ENCODE measurements at places on chromosomes 1 and 21. TPM values are rescaled to one million over a fixed set of nuclear protein-coding genes. Genes with fewer than 3 reads are reported as not detected.

GRCh38 chr1:3170561-3171453, 101.8 kb downstream of the PRDM16 start:
- H3K27ac ChIP-seq = no peak overlapping the region
- peaks cover 16% of the 10 kb centered on the region for H3K4me1 ChIP-seq
- DNase-seq = no peak

GRCh38 chr1:225691377-225691776, 38.5 kb upstream of the ENAH start:
- DNase-seq = no peak
- peaks cover 9% of the 10 kb centered on the region for H3K4me1 ChIP-seq
- H3K36me3 ChIP-seq = no peaks in the 10 kb centered on the region
- H3K27me3 ChIP-seq = no peaks in the 10 kb centered on the region

DNA sequence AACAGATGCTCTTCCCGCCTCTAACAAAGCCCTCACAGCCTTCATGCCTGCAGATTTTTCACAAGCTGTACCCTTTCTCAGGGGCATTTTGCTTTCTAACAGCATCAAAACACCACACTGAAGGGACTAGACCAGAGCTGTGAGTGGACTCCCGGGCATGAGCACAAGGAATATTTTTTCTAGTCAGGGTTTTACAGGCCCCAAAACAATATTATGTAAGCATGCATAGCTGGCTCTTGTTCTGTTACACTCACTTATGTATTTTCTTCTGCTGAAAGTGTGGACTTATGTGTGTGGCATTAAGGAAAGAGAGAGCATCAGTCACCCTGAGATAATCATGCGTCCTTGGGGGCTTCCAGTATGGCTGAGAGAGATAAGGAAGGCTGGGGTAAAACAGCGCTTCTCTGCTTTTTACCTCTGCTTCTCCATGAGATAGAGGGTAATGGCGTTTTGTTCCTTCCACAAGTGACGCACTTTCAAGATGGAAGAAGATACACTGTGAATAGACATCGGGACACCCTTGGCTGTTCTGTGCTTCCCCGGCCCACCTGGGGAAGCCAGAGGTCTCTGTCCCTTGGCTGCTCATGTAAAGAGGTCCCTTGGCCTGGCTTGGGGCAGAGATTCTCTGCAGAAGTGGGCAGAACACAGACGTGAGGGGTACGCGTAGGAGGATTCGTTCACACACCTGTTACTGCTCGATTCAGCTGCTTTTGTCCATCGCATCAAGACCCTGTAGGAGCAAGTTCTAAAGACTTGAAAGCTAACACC, 266.7 kb upstream of the RAB4A start:
- H3K4me3 ChIP-seq = no peak overlapping the region
- no peaks in the 10 kb centered on the region for H3K36me3 ChIP-seq
- no peak for DNase-seq
- no peak overlapping the region for H3K27ac ChIP-seq
- H3K4me1 ChIP-seq = peaks cover 4% of the 10 kb centered on the region

GRCh38 chr1:119590393-119590792, 57.7 kb downstream of the ZNF697 start:
- no peak for DNase-seq
- H3K4me1 ChIP-seq = no peaks in the 10 kb centered on the region
- H3K36me3 ChIP-seq = no peaks in the 10 kb centered on the region
- no peak overlapping the region for H3K4me3 ChIP-seq

DNA sequence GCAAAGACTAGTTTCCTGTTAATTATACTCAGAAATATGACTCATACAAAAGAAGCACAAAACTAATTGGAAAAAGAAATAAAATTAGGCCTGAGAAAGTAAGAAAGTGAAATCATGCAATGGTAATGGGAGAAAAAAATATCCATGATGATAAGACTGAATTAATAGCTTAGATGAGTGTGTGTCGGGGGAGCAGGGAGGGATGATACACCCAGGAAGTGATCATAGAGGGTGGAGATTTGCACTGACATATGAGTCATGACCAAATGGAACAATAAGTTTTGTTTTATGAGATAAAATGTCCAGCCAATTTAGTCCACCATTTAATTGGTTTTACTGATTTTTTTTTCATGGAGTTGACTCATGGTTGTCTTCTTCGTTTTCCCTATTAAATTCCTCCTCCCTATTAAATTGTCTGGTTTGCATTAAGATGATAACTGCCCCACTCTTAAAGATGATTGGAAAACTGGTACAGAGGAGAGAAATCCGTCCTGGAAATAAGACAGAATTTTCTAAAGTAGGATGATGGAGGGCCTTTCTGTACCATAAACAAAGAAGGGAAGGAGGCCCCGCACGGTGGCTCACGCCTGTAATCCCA, 111.7 kb upstream of the KCNJ6 start:
- H3K4me3 ChIP-seq = no peak overlapping the region
- no peaks in the 10 kb centered on the region for H3K4me1 ChIP-seq
- peaks cover 8% of the 10 kb centered on the region for H3K27me3 ChIP-seq
- no peaks in the 10 kb centered on the region for H3K36me3 ChIP-seq

The TNFSF18 gene
- not detected for polyA plus RNA-seq

DNA sequence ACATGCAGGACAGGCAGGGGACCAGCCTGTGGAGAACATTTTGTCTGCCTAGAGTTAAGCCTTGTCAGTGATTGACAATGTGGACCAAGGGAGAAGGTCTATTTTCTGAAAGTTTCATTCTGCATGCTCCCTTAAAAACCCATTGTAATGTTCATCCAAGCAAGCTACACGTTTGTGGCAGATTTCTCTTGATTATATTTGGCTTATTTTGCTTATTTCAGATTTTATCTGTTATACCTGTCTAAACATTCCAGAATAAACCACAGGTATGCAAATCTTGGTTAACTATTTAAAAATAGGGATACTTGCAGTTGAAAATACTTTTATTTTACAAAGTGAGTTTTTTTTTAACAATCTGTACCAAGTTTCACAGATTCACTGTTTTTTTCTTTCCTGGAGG, 78.2 kb upstream of the F3 start:
- no peak overlapping the region for H3K4me3 ChIP-seq
- H3K36me3 ChIP-seq = peaks cover 15% of the 10 kb centered on the region
- H3K27ac ChIP-seq = no peak overlapping the region
- H3K4me1 ChIP-seq = no peaks in the 10 kb centered on the region

DNA sequence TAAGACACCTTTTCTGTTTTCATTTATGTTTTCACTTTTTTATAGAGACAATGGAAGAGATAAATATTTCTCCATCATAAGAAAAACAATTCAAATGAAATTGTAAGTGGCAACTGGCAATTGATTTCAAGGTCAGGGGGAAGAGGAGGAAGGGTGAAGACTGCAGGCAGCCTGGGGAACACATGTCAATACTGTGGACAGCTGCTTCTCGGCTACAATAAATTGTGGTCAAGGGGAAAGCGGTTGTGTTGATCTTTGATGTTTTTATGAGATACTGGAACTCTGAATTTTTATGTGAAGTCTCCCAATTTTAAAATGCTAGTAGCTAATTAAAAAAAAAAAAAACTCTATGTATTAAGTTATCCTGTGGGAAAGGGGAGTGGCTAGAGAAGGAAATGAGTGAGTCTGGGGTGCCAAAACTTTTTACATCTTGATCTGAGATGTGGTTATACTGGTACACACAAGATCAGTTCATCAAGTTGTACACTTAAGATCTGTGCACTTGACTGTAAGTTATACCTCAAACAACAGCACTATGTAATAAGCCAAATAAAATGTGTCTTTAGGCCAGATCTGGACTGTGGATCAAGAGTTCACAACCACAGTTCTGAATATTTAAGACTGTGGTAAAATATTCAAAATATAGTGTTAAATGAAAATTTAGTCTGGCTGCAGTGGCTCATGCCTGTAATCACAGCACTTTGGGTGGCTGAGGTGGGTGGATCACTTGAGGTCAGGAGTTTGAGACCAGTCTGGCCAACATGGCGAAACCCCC, 18.0 kb downstream of the SSX2IP start:
- DNase-seq = no peak
- no peak overlapping the region for H3K4me3 ChIP-seq
- H3K27ac ChIP-seq = no peak overlapping the region
- no peaks in the 10 kb centered on the region for H3K27me3 ChIP-seq
- no peaks in the 10 kb centered on the region for H3K36me3 ChIP-seq

GRCh38 chr1:214857716-214858115, 224.8 kb upstream of the KCNK2 start:
- DNase-seq = no peak
- H3K4me3 ChIP-seq = no peak overlapping the region
- H3K27me3 ChIP-seq = no peaks in the 10 kb centered on the region
- H3K27ac ChIP-seq = no peak overlapping the region
- H3K4me1 ChIP-seq = no peaks in the 10 kb centered on the region
- H3K36me3 ChIP-seq = no peaks in the 10 kb centered on the region

DNA sequence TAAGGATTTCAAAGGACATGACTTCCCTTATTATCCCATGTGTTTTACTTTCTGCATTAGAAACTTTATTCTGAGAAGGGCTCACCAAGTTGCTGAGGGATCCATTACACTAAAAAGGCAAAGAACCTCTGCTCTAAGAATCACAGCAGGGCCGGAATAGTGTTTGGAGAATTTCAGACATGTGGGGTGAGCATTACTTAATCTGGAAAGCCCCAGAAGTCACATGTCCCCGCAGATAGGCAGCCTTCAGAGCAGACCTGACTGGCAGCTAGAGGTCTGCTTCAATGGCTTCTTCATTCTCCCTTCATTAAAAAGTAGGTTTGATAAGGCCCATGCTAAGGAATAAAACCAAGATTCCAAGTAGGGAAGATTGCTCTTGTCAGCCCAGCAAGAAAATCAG, 52.6 kb upstream of the RBM15 start:
- no peak overlapping the region for H3K27ac ChIP-seq
- no peak for DNase-seq
- no peaks in the 10 kb centered on the region for H3K4me1 ChIP-seq

DNA sequence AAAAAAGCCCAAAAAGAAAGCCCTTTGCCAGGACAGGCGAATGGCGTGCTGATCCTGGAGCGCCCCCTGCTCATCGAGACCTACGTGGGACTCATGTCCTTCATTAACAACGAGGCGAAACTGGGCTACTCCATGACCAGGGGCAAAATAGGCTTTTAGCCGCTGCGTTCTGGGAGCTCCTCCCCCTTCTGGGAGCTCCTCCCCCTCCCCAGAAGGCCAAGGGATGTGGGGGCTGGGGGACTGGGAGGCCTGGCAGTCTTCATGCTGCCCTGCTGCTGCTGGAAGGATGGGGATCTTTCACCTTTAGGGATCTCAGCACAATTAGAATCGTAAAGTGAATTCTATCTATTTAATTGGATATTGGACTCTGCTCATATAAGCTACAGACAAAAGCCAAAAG, 3.6 kb downstream of the TPRG1L start:
- no peaks in the 10 kb centered on the region for H3K27me3 ChIP-seq
- H3K4me3 ChIP-seq = no peak overlapping the region
- H3K4me1 ChIP-seq = peaks cover 16% of the 10 kb centered on the region
- H3K27ac ChIP-seq = no peak overlapping the region
- no peak for DNase-seq

DNA sequence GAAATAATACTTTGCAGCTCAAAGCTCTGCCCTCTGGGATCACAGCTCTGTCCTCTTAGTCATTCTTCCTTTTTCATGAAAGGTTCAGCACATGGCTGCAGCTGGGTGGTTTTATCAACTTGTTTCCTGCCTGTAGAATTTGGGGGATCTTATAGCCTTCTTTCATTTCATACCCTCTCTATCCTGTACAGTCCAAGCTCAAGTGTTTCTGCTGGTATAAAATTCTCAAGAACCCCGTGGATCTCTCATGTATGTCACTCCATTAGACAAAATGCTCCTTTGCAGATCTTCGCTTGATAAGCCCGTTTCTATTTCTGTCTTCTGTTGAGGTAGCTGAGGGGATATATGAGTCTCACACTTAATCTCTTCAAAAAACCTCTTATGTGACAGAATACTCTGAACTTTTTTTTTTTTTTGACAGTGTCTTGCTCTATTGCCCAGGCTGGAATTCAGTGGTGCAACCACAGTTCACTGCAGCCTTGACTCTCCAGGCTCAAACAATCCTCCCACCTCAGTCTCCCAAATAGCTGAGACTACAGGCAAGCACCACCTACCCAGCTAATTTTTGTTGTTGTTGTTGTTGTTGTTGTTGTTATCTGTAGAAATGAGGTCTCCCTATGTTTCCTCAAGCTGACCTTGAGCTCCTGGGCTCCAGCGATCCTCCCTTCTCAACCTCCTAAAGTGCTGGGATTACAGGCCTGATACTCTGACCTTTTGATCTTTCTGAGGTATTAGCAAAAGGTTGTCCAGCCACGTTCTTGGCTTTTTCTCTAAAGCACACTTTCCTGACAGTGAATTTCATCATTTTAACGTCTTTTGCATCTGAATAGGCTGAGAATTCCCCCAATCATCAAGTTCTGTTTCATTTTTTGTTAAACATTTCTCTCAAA, 24.6 kb upstream of the COL9A2 start:
- H3K4me3 ChIP-seq = peak overlapping the region; percentile 39
- no peaks in the 10 kb centered on the region for H3K36me3 ChIP-seq
- no peaks in the 10 kb centered on the region for H3K27me3 ChIP-seq
- DNase-seq = no peak

GRCh38 chr1:59418363-59419144, 121.7 kb downstream of the FGGY start:
- H3K4me1 ChIP-seq = peaks cover 1% of the 10 kb centered on the region
- no peak for DNase-seq
- H3K4me3 ChIP-seq = no peak overlapping the region
- H3K36me3 ChIP-seq = no peaks in the 10 kb centered on the region
- H3K27me3 ChIP-seq = no peaks in the 10 kb centered on the region

The LIN9 gene
- polyA plus RNA-seq = 5.3 TPM

GRCh38 chr1:24503059-24503751, 569 bp downstream of the RCAN3 start:
- H3K4me1 ChIP-seq = peaks cover 71% of the 10 kb centered on the region
- peak overlapping the region; percentile 97 for H3K4me3 ChIP-seq
- no peak for DNase-seq
- no peaks in the 10 kb centered on the region for H3K27me3 ChIP-seq
- H3K27ac ChIP-seq = peak overlapping the region; percentile 89

The SLC6A9 gene
- polyA plus RNA-seq = not detected

- H3K27ac ChIP-seq = no peak overlapping the region
- no peak for DNase-seq
- peaks cover 77% of the 10 kb centered on the region for H3K27me3 ChIP-seq
- no peaks in the 10 kb centered on the region for H3K36me3 ChIP-seq
- peaks cover 9% of the 10 kb centered on the region for H3K4me1 ChIP-seq
These were observed 7.1 kb downstream of the PDZK1IP1 start for GRCh38 chr1:47182676-47183235.

DNA sequence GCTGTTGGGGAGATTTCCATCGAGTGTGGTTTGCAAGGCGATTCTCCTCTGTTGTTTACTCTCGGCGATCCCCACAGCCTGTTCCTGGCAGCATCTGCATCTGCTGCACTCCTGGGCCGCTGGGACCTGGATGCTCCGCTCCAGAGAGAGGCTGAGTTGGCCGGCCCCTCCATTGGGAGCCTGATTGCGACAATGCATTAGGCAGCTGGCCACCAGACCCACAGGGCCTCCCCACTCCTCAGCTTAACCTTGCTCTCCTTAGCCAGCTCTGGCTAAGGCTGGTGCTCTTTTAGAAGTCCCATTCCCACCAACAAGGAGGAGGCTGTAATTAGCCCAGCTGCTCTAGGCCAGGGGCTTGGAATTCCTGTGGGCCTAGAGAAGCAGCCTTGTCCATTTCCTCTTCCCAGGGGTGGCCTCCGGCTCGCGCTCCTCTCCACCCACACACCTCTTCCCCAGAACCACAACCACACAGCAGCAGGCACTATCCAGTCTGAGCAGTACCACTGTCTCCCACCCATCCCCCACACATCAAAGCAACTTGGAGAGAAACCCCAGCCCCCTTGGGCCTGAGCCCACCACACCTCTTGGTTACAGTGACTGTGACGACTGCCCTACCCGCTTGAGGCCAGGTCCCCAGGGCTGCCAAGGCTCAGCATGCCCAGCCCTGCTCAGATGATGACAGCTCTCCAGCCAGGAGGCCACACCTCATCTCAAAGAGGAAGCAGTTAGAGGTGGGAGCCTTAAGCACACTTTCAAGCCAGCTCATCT, 193.8 kb upstream of the EDN2 start:
- H3K4me1 ChIP-seq = peaks cover 60% of the 10 kb centered on the region
- no peaks in the 10 kb centered on the region for H3K36me3 ChIP-seq
- no peak for DNase-seq
- no peak overlapping the region for H3K4me3 ChIP-seq
